ENCODE measurements at places on chromosomes 5 and 9. TPM values are rescaled to one million over a fixed set of nuclear protein-coding genes. Genes with fewer than 3 reads are reported as not detected.

KIF4B gene
- total RNA-seq, result not detected

CARTPT gene
- total RNA-seq, result not detected

VDAC1 gene
- 132 TPM for total RNA-seq

SLC36A3 gene
- total RNA-seq, result not detected

GRCh38 chr5:139299486-139299885 lies 5.9 kb downstream of the MATR3 start:
- DNase-seq, result no peak
- H3K4me3 ChIP-seq, result peak overlapping the region; percentile 1
- peak overlapping the region; percentile 2 for H3K27ac ChIP-seq
- H3K27me3 ChIP-seq, result peaks cover 4% of the 10 kb centered on the region

DNA sequence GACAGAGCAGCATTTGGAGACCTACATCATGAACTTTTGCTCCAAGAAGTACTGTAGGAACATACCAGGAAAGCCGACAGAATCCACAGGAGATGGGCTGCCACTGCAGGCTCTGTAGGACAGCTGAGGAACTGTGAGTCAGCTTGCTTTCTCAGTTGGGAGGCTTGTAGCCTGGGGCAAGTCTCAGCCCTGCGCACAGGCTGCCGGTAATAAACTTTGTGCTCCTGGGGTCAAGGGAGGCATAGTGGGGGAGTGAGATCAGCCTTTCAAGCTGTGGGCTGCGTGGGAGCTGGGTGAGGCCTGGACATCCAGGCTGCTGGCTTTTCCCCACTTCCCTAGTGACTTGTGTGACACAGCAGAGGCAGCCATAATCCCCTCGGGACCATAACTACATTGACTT lies 718.0 kb upstream of the CDH10 start:
- H3K4me3 ChIP-seq, result no peak overlapping the region
- no peak for DNase-seq
- no peaks in the 10 kb centered on the region for H3K4me1 ChIP-seq
- H3K27ac ChIP-seq, result no peak overlapping the region
- peaks cover 7% of the 10 kb centered on the region for H3K36me3 ChIP-seq
- H3K27me3 ChIP-seq, result no peaks in the 10 kb centered on the region

- H3K36me3 ChIP-seq, result no peaks in the 10 kb centered on the region
- no peaks in the 10 kb centered on the region for H3K4me1 ChIP-seq
- H3K4me3 ChIP-seq, result no peak overlapping the region
- DNase-seq, result peak; percentile 17
- no peak overlapping the region for H3K27ac ChIP-seq
Observed at GRCh38 chr5:142597546-142598337, 88.1 kb downstream of the FGF1 start.

DNA sequence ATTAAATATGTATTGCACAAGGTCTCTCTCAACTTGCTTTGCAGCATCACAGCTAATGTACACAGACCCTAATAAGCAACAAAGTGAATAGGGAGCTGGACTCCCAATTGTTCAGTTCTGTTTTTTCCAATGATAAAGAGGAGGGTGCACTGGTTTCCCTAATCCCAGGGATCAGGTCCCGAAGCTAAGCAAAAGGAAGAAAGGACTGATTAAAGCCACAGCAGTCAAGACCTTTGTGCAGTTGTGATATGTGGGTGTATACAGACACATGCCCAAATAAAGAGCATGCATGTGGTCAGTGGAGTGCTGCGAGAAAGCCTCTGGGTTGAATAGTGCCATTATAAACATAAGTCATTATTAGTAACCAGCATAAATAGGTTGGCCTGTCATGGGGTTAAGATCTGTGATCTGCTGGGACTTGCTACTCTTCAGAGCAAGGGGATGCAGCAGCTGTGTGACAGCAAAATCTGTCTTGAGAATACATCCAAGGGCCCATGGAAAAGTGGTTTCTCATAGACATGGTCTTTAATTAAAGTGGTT lies 1863.1 kb upstream of the WWC1 start:
- H3K36me3 ChIP-seq, result no peaks in the 10 kb centered on the region
- peaks cover 6% of the 10 kb centered on the region for H3K4me1 ChIP-seq
- H3K4me3 ChIP-seq, result no peak overlapping the region
- DNase-seq, result no peak

DNA sequence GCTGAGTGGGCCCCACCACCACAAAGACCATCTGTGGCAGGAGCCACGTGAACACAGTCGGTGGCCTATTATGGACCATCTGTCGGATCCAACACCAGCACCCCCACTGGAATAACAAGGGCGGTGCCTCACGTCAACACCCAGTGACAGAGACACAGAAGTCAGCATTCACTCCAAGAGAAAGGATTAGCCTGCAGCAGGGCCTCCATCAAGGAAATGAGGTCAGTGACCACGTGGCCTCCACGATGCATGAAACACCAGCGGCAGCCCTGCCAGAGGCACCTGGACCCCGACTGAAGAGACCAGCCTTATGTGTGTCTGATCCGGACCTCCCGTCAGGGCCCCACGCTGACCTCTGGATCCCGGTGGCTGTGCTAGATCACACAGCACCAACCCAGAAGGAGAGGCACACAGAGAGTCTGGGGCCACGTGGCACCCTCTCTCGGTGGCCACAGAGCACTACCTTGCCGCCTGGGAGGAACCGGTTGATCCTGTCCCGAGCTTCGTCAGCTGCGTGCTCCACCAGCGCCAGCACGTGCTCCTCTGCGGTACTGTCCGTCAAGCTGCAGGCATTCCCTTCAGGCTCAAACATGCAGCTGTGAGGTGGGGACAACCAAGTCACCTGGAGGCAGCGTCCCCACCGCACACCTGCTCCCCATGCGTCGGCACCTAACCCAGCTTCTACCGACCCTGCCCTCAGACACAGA lies 9.0 kb downstream of the BRD9 start:
- H3K27me3 ChIP-seq, result peaks cover 2% of the 10 kb centered on the region
- no peak for DNase-seq
- no peak overlapping the region for H3K27ac ChIP-seq
- H3K36me3 ChIP-seq, result peaks cover 26% of the 10 kb centered on the region
